ENCODE measurements at places on chromosomes 2 and 18.

- no peak for DNase-seq
These were observed 67.3 kb downstream of the CLHC1 start for GRCh38 chr2:55164534-55165480.

- no peak for DNase-seq
These were observed 91.8 kb upstream of the SKOR2 start for GRCh38 chr18:47343291-47343690.

- peak; percentile 21 for DNase-seq
These were observed 310.9 kb downstream of the PRKCE start for GRCh38 chr2:45962177-45962921.

DNA sequence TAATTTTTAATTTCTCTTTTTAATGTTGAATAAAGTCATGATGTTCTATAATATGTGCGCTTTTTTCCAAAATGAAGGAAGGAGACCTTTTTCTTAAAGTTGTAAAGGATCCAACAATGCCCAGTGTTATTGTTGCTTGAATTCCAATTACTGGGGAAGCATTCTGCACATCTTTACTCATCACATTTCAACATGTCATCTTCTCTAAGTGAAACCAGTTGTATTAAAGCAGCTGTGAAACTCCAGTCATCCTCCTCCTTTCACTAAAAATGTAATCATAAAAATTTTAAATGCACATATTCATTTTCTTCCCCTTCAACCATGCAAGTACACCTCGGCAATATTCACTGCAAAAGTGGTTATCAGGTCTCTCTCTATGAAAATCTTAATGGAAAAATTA, 722.7 kb downstream of the TSN start:
- no peak for DNase-seq

GRCh38 chr2:77484026-77484425, 38.1 kb downstream of the LRRTM4 start:
- no peak for DNase-seq

GRCh38 chr18:21930177-21930576, 189.6 kb downstream of the MIB1 start:
- no peak for DNase-seq

DNA sequence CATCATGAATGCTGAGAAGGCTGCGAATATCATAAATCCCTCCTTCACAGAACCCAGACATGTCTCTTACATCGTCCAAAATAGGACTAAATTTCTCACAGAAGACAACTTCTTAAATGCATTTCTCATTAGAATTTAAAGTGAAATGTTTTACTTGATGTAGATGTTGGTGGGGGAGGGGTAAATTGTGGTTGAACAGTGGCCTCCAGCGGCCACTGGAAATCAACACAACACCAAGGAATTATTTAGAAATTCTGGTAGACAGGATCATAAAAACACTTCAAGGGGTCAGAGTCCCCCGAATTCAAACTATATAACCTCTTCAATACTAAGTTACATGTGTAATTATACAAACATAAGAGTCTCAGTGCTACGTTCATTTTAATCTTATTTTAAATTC, 135.9 kb downstream of the ABCA12 start:
- no peak for DNase-seq

DNA sequence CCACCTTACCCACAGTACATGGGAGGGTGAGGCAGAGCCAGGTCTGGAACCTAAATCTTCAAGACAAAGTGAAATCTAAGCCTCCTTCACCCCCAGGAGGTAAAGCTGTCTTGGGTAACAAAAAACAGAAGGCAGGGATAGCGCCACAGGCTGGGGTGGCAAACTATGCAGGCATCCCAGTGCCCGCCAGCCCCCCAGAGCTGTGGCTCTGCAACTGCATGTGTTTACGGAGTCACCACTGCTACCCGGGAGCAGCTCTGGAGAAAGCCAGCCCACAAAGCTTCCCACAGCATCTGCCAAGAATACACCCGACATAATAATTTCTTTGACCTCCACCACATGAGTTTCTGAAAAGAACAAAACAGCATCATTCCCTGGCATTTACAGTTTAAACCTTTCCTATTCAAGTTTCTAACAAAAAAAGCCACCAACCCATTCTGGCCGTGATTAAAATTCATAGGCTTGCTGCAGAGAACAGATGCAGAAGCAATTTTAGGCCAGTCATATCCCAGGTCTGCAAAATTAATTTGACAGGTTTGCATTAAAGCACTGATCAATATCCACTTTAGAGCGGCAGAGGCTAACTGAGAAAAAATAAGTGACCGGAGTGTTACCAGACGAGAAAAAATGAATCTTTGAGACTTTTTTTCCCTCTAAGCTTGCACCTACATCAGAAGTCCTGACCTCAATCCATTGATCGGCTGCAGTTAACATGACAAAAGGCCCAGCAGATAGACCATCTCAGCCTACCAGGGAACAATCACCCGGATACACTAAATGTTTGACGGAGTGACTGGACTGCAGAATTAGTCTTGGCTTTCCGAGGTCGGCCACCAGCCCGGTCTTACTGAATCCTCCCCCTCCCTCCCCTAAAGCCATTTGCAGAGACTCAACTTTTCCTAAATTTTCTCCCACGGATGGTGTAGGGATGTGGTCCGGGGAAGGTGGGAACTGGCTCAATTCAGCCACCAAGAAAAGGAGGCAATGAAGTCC, 309.6 kb upstream of the SKOR2 start:
- DNase-seq = no peak

GRCh38 chr2:79393806-79394484, 118.9 kb upstream of the CTNNA2 start:
- peak; percentile 13 for DNase-seq

GRCh38 chr2:25320077-25320476, 21.6 kb downstream of the DNMT3A start:
- no peak for DNase-seq

DNA sequence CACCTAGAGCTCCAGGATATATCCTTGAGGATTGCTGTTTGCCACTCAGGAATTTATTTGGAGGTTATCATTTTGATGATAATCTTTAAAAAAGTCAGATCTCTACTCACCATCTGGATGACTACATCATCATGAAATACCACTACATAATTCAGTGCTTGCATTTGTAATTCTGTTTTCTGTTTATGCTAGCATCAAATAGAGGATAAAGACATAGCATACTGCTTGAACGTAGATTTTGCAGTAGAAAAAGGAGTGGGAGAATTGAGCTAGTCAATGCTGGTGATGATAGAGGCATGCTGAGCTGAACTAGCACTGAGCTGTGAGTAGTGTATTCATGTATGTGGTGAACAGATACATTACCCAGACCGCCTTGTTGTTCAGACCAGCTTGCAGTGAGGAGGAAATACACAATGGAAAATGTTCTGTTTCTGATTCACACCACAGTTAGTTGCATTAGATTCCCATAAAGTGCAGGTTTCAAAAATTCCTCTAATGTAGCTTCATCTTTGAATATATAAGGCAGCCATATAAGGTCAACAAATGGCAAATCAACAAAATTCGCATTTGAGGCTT, 68.8 kb upstream of the CDC42EP3 start:
- DNase-seq = no peak

Measured in DMS79 treated with DMSO at 0.1 percent for 48 hours (cell line).